Lower lobe of right lung (tissue), 2 donors: ENCODE measurements at places on chromosomes 13 and 19.

DNA sequence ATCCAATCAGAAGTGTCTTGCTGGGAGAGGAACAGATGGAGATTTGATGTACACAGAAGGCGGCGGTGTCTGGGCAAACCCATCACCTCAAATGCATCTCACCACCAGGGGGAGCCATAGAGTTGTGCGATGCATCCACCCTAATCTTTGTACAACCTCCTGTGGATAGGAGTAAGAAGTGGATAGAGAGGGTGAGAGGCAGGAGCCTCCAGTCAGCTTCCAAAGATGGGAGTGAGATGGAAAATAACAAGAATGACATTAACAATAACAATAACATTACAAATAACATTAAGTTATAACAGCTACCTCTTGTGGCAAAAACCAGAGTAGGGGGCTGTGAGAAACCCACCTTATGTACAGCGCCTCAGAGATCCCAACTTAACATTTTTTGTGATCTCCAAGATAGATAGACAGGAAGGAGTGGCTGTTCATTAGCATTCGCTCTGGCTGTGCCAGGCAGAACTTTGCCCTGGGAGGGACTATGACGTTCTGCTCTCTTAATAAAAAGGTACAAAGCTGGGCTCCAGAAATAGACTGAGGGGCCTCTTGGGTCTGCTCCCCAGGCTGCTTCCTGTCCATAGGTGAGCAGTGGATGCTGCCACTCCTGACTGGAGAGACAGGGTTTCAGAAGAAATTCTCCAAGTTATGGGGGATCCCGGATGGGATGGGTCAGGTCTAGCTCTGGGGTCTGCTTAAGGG is 5.2 kb upstream of the CEACAM18 start:
- DNase-seq, result peak; percentile 70

- no peak for DNase-seq
Measured at GRCh38 chr13:98490195-98490836, 86.6 kb downstream of the STK24 start.

DNA sequence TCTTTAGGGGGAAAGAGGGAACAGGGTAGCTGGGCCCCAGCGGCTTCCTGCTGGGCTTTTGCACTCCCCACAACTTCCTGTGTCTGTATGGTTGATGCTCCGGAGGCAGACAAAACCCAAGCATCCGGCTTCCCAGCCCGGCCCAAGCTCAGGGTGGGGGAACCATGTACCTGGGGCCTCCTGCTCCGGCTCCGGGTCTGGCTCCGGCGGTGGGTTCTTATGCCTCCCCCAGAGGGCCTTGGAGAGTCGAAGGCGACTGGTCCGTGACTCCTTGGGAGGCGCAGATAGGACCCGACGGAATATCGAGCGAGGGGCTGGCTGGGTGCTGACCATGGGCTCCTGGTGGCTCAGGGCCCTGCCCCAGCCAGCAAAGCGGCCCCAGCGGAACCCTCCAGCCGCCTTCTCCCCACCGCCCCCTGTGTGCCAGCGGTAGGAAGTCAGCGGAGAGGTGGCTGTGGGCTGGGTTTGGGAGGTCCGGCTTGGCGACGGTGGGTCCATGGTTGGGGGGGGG is 428 bp downstream of the RASAL3 start:
- peak; percentile 64 for DNase-seq

GRCh38 chr13:76516013-76516412 is 370.2 kb downstream of the KCTD12 start:
- DNase-seq, result no peak
